ENCODE measurements at places on chromosomes 16 and 17. TPM values are rescaled to one million over a fixed set of nuclear protein-coding genes. Genes with fewer than 3 reads are reported as not detected.

Gene SALL1
- total RNA-seq, result not detected

Gene SHCBP1
- 15.5 TPM for total RNA-seq

Gene CCT6B
- 5.4 TPM for total RNA-seq

Gene KIF18B
- total RNA-seq, result 11.8 TPM

Gene NPB
- not detected for total RNA-seq

Gene PIMREG
- not detected for total RNA-seq

Gene ZNF263
- total RNA-seq, result 45.7 TPM

Gene DRC7
- not detected for total RNA-seq

Gene UBB
- total RNA-seq, result 1,060 TPM

Gene CRHR1
- total RNA-seq, result not detected

Gene DDX42
- total RNA-seq, result 77.6 TPM

Gene SRR
- 5.6 TPM for total RNA-seq

Gene PRR35
- not detected for total RNA-seq

Gene SULT1A4
- total RNA-seq, result 9.0 TPM

Gene GINS3
- total RNA-seq, result 24.2 TPM

Gene CD300E
- total RNA-seq, result not detected

Gene ANKRD40CL
- not detected for total RNA-seq

Gene LITAF
- not detected for total RNA-seq

Gene GAA
- 6.2 TPM for total RNA-seq

Gene P2RX1
- total RNA-seq, result not detected

Gene IRX5
- total RNA-seq, result 0.83 TPM

Gene SERPINF2
- 0.32 TPM for total RNA-seq

Gene GRN
- 194 TPM for total RNA-seq

Gene HAP1
- total RNA-seq, result 0.04 TPM

Gene HSPB9
- total RNA-seq, result 0.29 TPM

Gene ALOXE3
- total RNA-seq, result not detected

Gene PGAP3
- 20.2 TPM for total RNA-seq

Gene PRR11
- 11.6 TPM for total RNA-seq

Gene WFDC1
- not detected for total RNA-seq

Gene GLYR1
- 45.8 TPM for total RNA-seq

Gene CA10
- not detected for total RNA-seq

Gene PRSS27
- 2.8 TPM for total RNA-seq

Gene OTOA
- 0.07 TPM for total RNA-seq

Gene KREMEN2
- total RNA-seq, result 8.5 TPM

Gene TP53TG3D
- not detected for total RNA-seq

Gene CSH2
- not detected for total RNA-seq

Gene C1QTNF1
- not detected for total RNA-seq

Gene KCNH4
- total RNA-seq, result 0.04 TPM

Gene DYNLL2
- 22.7 TPM for total RNA-seq

Gene SLC5A11
- total RNA-seq, result 0.11 TPM

Gene HAS3
- 1.9 TPM for total RNA-seq

Gene RANBP10
- 9.3 TPM for total RNA-seq

Gene ARHGDIA
- 119 TPM for total RNA-seq

Gene TP53TG3B
- total RNA-seq, result not detected

Gene KAT2A
- 34.6 TPM for total RNA-seq
